ENCODE measurements at places on chromosomes 6 and 20.

DNA sequence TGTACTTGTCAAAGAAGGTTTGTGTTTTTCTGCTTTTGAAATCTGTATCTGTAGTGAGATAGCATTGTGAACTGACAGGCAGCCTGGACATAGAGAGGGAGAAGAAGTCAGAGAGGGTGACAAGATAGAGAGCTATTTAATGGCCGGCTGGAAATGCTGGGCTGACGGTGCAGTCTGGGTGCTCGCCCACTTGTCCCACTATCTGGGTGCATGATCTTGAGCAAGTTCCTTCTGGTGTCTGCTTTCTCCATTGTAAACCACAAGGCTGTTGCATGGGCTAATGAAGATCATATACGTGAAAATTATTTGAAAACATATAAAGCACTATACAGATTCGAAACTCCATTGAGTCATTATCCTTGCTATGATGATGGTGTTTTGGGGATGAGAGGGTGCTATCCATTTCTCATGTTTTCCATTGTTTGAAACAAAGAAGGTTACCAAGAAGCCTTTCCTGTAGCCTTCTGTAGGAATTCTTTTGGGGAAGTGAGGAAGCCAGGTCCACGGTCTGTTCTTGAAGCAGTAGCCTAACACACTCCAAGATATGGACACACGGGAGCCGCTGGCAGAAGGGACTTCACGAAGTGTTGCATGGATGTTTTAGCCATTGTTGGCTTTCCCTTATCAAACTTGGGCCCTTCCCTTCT, 18.4 kb downstream of the CD83 start:
- DNase-seq = no peak
- H3K27me3 ChIP-seq = no peaks in the 10 kb centered on the region
- H3K4me3 ChIP-seq = no peak overlapping the region
- H3K4me1 ChIP-seq = no peaks in the 10 kb centered on the region
- H3K36me3 ChIP-seq = peaks cover 51% of the 10 kb centered on the region

- no peaks in the 10 kb centered on the region for H3K36me3 ChIP-seq
- H3K4me3 ChIP-seq = no peak overlapping the region
- H3K27ac ChIP-seq = no peak overlapping the region
- no peaks in the 10 kb centered on the region for H3K4me1 ChIP-seq
- DNase-seq = no peak
These were observed 30.7 kb downstream of the LYRM4 start for GRCh38 chr6:5230081-5230480.

GRCh38 chr6:137927777-137928218, 60.7 kb downstream of the TNFAIP3 start:
- H3K36me3 ChIP-seq = no peaks in the 10 kb centered on the region
- no peaks in the 10 kb centered on the region for H3K27me3 ChIP-seq
- DNase-seq = peak; percentile 84
- H3K4me1 ChIP-seq = peaks cover 26% of the 10 kb centered on the region
- H3K27ac ChIP-seq = no peak overlapping the region

GRCh38 chr6:7974565-7974937, 64.0 kb upstream of the TXNDC5 start:
- H3K27me3 ChIP-seq = no peaks in the 10 kb centered on the region
- H3K4me1 ChIP-seq = no peaks in the 10 kb centered on the region
- DNase-seq = no peak

DNA sequence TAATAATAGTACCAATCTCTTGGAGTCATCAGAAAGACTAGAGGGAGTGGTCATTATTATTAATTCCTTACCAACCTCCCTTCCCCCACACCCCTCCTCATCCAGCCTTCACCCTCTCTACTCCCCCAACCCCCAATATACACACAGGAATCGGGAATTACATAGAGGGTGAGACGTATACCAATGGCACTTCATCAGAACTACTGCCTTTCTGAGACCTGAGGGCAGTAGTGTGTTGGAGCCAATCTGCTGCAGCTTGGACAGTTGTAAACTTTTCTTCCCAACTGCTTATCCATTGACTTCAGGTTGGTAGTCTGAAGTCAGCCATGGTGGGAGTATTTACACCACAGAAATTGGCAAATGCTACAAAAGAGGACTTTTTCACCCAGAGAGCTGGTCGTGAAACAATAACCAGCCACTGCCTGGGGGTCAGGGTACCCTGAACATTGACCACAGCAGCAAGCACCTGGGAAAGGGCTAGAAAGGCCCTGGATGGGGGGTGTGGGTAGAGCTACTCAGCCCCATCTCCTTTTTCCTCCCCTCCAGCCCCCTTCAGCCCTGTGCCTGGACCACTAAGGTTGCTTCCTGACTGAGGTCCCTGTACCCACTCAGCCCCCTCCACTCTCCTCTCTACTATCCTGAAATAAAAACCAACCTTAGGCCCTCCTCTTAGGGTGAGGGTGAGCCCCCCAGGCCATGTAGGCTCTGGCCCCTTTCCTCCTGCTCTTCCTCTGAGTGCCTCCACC, 161.5 kb downstream of the MRPL14 start:
- H3K4me3 ChIP-seq = no peak overlapping the region
- H3K36me3 ChIP-seq = no peaks in the 10 kb centered on the region
- no peaks in the 10 kb centered on the region for H3K27me3 ChIP-seq

DNA sequence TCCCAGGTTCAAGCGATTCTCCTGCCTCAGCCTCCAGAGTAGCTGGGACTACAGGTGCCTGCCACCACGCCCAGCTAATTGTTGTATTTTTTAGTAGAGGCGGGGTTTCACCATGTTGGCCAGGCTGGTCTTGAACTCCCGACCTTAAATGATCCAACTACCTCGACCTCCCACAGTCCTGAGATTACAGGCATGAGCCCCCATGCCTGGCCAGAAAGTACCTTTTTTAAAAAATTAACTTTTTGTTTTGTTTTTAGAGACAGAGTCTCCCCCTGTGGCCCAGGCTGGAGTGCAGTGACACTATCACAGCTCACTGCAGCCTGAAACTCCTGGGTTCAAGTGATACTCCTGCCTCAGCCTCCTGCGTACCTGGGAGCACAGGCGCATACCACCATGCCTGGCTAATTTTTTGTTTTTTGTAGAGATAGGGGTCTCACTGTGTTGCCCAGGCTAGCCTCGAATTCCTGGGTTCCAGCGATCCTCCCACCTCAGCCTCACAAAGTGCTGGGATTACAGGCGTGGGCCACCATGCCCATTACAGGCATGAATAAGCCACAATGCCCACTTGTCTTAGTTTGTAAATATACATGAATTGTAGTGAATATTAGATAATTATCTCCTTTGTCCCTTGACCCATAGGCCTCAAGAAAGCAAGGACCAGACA, 17.4 kb upstream of the EEF1A1 start:
- H3K36me3 ChIP-seq = no peaks in the 10 kb centered on the region
- no peak overlapping the region for H3K4me3 ChIP-seq
- no peak overlapping the region for H3K27ac ChIP-seq
- no peaks in the 10 kb centered on the region for H3K4me1 ChIP-seq

Data from CD4-positive, alpha-beta T cell (primary cell).